ENCODE measurements at places on chromosomes 5 and 9.
A peak's percentile ranks its signal among the peaks of the same experiment; 100 is the strongest.

DNA sequence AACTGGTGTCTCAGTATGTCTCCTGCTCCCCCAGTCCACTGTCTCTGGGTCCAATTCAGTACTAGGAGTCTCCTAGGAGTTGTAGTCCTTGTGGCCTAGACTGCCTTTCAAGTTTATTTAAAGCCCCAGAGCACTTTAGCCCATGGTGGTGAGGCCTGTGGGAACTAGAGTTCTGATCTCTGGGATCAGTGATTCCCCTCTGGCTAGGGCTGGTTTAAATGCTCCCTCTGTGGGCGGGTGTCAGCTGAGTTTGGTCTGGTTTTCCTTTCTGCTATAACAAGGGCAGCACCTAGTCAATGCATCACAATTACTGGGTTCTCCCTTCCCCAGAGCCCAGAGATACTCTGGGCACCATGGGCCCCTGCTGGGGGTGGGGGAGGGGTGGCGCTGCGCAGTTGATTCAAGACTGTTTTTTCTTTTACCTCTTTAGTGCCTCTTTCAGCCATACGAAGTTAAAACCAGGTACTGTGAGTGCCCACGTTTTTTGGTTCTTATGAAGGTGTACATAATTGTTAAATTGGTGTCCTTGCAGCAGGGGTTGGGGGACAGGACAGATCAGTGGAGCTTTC, 9.3 kb upstream of the SLC36A3 start:
- no peak for DNase-seq

- DNase-seq: peak; percentile 31
These were observed at the start of gene PDE8B for GRCh38 chr5:77210091-77210963. PDE8B (plus strand) TSS chr5:77210680; CDS start chr5:77210926, 246 bp downstream.

DNA sequence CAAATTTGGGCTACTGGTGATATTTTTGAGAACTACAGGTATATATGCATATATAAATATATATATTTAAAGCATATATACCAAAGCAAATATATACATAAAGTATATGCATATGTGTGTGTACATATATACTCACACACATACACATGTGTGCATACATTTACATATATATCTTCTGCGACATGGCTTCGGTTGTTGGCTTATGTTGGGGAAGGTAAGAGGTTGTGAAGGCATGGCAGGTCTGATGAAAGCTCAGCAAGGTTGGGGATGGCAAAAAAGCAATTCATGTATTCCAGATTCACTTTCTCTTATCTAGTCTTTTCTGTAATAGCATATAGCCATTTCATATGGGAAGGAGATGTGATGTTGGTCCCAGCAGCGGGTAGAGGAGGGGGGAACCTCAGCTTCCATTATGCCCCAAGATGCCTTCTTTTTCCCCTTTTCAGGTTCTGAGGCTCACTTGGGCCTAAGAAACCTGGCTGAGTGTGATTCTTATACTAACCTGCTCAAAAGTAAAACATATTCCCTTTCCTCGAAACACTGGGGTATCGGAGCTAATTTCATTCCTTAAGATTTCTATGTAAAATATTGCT, 201.7 kb downstream of the MEF2C start:
- no peak for DNase-seq

- no peak for DNase-seq
These were observed 61.4 kb upstream of the SHISAL2B start for GRCh38 chr5:64628901-64629300.

DNA sequence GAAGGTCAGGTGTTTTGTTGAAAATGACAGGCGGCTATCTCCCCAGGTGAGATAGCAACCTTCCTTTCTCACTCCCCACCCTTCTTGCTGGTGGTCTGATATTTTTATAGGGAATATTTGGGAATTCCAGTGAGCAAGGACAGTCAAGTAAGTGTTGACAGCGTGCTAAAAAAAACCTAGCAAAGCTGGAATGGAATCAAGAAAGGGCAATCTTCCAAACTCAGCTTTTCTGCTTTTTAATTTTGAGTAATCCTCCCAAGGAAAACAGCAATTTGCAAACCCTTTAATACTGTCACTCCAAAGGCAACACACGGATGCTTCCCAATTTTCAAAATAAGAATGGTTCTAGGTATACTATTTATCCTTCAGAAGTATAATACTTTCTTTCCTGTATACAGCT, 143.7 kb upstream of the PCA3 start:
- DNase-seq: no peak

GRCh38 chr9:17578911-17579793, at the start of gene SH3GL2:
SH3GL2 (plus strand) TSS chr9:17579066.
- peak; percentile 23 for DNase-seq

GRCh38 chr9:26892251-26893029, at the start of gene CAAP1:
CAAP1 (minus strand) TSS chr9:26892802; CDS start chr9:26892715, 87 bp downstream.
- peak; percentile 98 for DNase-seq

DNA sequence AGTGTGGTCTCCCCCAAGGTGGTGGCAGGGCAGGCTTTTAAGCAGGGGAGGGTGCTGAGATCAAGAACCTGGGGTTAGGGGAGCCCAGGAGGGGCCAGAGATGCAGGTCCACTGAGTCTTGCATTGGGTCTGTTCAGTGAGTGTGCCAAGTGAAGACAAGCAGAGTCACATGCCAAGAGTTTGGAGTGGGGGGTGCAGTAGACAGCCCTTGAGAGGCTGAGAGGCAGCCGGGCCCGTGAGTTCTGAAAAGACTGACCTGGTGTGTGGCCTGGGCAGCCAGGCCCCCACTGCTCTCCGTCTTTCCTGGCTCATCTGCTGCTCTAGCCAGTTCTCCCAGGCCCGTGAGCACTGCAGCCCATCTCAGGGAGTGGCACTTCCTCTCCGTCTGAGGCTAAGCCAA, 120.0 kb downstream of the DAB2IP start:
- DNase-seq: no peak

- DNase-seq: no peak
These were observed 50.3 kb upstream of the ACO1 start for GRCh38 chr9:32334112-32334511.

DNA sequence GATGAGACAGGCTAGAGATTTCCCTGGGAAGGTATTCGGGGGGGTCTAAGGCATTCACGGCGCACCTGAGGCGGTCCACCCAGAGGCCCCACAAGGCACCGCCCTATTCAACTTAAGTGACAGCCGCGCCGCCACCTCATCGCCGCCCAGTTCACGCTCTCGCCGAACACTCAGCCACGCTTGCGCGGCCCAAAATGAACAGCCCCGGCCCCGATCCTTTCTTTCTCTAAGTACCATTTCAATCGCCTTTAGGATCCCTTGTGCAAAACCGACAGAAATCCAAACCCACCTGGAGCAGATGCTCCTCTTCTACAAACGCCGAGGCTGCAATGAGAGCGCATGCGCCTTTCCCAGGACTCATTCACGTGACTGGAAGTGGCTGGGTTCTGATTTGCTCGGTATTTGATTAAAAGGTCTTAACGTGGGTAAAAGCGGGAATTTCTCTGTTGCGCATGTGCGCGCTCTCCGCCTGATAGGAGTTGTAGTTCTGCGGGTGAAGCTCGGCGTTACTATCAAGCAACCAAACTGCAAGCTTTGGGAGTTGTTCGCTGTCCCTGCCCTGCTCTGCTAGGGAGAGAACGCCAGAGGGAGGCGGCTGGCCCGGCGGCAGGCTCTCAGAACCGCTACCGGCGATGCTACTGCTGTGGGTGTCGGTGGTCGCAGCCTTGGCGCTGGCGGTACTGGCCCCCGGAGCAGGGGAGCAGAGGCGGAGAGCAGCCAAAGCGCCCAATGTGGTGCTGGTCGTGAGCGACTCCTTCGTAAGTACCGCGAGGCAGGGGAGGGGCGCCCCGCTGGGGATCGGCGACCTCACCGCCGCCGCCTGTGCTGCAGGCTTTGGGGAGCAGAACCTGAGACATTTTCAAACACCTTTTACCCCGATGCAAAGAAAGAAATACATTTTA, at the start of the genes ARSK and SKIC3:
ARSK (plus strand) TSS at position 455 of the 902 bp plus-strand sequence; CDS start at position 633, 178 bp downstream.
SKIC3 (minus strand) TSS at position 331 of the 902 bp plus-strand sequence. CDS start 7,827 bp downstream, outside the sequence.
- peak; percentile 99 for DNase-seq

Data from common myeloid progenitor, CD34-positive (primary cell).